Fibroblast of skin of right quadriceps (primary cell): ENCODE measurements at places on chromosomes 3 and 15.
A peak's percentile ranks its signal among the peaks of the same experiment; 100 is the strongest.

GRCh38 chr15:93829115-93829870 lies 402.1 kb upstream of the MCTP2 start:
- peak; percentile 93 for DNase-seq

- DNase-seq, result no peak
Observed at GRCh38 chr15:100493213-100493612, 35.5 kb downstream of the CERS3 start.

DNA sequence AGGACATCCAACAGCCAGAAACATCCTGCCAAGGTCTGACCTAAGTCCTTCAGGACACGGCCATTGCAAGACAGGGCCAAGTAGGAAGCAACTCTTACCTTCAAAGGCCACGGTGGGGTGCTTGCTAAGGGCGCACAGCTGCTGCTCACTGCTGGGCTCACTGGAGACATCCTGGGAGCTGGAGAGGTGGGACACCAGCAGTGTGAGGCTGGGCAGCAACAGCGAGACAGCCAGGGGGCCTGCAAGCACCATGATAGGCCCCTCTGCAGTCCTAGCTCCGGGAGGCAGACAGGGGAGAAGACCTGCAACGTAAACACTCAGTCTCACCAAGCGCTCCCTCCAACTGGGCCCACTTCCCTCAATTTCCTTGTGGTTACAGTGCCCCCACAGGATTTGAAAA lies 79.2 kb downstream of the SEMA5B start:
- DNase-seq, result no peak

- DNase-seq, result no peak
Observed at GRCh38 chr15:32701863-32702262, 15.9 kb upstream of the GREM1 start.

DNA sequence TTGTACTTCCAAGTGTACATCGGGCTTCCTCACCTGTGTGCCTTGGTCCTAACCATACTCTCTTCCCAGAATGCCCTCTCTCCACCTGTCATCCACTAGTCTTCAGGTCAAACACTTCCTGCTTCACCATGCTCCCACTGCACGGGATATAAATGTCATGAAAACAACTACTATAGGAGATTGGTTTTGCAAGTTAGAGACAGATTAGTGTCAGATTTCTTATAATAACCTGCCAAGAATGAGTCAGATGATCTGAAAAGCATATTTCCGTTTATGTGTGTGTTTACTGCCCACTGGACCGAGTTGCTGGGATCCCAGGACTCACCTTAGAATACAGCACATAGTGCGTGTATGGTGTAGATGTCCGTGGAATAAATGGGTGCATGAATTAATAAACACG lies 21.4 kb downstream of the PLA1A start:
- no peak for DNase-seq

DNA sequence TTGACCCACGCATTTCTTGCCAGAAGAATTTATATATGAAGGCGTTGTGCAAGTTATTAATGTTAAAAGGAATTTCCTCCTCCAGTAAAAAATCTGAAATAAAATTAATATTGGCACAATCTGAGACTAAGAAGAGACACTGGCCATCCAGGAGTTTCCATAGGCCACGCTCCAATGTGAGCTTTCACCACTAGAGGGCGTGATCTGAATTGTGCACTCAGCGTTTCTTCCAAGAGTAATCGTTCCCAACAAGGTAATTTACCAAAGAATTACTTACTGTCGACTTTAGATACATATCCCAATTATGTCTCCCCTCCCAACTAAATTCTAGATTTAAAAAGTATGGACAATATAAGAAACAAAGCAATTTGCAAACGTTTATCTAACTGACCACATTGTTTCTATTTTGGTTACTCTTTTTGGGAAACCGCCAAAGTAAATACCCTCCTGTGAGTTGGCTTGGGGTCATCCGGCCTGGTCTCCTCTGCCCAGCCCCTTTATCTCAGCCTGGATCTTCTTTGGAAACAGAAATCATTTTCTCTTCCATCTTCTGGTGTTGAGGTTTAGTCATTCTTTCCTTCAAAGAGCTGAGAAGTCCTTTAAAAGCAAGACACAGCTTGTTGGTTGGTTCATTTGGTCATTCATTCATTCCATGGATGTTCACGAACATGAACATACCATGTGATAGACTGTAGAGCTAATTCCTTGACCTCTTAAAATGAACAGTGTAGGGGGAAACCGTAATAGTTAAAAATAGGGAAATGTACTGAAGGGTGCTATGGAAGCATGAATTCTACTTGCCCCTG lies 26.2 kb downstream of the POLR2M start:
- DNase-seq, result peak; percentile 50

DNA sequence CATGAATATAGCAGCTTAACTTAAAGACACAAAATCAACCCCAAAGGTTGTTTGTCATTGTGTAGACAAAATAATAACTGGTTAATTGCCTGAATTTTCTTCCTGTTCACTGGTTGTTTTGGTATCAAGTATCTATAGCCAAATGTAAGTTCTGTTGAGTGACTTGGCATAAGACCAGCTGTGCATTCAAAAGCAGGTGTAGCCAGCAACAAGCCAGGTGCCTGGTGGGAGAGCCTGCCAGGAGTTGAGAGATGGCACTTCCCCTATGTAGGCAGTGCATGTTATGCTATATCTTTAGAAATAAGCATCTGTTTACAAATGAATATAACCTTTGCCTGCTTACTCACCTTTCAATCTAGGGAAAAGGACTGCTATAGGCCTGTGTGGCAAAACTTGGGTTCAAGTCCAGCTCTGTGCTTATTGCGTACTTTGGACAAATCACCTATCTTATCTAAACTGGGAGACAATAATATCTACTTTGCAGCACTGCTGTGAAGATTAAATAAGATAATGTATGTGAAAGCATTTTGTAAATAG lies 84.9 kb upstream of the TBL1XR1 start:
- no peak for DNase-seq

DNA sequence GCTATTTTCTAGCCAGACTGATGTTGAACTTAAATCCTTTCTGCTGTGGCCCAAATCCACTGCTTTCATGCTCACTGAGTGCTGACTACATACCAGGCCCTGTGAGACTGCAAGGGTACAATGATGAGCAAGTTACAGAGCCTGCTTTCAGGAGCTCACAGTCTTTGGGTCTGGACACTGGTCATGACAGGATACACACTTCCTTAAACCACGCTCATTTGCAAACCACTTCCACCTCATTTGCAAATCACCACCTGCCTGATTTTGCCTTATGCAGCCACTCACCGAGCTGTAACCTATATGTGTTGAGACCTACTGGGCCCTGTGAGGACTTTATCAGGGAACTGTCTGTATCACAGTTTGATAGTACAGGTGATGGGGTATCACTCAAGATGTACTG lies 50.2 kb upstream of the LRRC58 start:
- no peak for DNase-seq

GRCh38 chr3:136038668-136039067 lies 73.1 kb downstream of the PPP2R3A start:
- DNase-seq, result no peak

DNA sequence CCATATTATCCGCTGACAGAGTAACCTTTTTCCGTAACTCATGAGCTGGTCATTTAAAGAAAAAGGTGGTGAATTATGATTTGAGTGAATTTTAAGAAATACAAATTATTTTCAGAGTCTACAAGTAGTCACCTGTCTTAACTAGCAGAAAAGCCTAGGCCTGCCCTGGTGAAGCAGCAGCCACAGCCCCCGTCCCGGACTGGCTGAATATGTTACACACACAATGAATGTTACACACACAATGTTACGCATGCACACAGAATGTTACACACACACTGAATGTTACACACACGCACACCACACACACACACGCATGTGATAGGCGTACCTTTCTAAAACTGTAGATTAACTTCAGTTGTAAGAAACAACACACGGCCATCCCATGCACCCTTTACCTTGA lies 77.8 kb downstream of the VGLL4 start:
- no peak for DNase-seq

- no peak for DNase-seq
Observed at GRCh38 chr3:46901061-46901460, 23.5 kb downstream of the PTH1R start.
